ENCODE measurements at places on chromosomes 11 and 22. TPM values are rescaled to one million over a fixed set of nuclear protein-coding genes. Genes with fewer than 3 reads are reported as not detected.
A peak's percentile ranks its signal among the peaks of the same experiment; 100 is the strongest.

- H3K4me1 ChIP-seq = peaks cover 29% of the 10 kb centered on the region
- H3K36me3 ChIP-seq = no peaks in the 10 kb centered on the region
- no peak for DNase-seq
- peak overlapping the region; percentile 17 for H3K4me3 ChIP-seq
- H3K27me3 ChIP-seq = no peaks in the 10 kb centered on the region
Measured at GRCh38 chr11:125373426-125374391, 122.4 kb downstream of the FEZ1 start.

- DNase-seq = no peak
- no peaks in the 10 kb centered on the region for H3K4me1 ChIP-seq
- H3K27ac ChIP-seq = no peak overlapping the region
- no peak overlapping the region for H3K4me3 ChIP-seq
- no peaks in the 10 kb centered on the region for H3K27me3 ChIP-seq
Measured at GRCh38 chr22:36640106-36640672, 63.4 kb downstream of the CACNG2 start.

- DNase-seq = no peak
- H3K36me3 ChIP-seq = no peaks in the 10 kb centered on the region
- H3K27ac ChIP-seq = no peak overlapping the region
- no peaks in the 10 kb centered on the region for H3K27me3 ChIP-seq
Measured at GRCh38 chr11:2724653-2725367, 25.0 kb upstream of the KCNQ1OT1 start.

DNA sequence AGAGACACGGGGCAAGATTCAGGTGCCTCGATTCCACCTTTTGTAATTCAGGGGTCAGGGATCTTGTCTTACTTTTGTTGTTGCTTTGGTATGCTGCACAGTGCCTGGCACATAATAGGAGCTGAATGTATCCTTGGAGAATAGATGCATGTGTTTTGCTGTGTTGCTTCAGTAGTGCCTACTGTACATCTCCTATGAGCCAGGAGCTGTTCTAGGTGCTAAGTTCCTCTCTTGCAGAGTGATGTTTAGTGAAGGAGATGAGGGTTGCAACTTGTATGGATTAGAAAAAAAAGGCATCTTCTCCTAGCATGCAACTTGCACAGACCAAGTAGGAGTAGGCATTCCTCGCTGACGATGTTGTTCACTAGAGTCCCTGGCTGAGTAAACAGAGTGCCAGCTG lies 555.4 kb downstream of the NTM start:
- H3K27me3 ChIP-seq = no peaks in the 10 kb centered on the region
- no peaks in the 10 kb centered on the region for H3K36me3 ChIP-seq

The PGA5 gene
- not detected for total RNA-seq

DNA sequence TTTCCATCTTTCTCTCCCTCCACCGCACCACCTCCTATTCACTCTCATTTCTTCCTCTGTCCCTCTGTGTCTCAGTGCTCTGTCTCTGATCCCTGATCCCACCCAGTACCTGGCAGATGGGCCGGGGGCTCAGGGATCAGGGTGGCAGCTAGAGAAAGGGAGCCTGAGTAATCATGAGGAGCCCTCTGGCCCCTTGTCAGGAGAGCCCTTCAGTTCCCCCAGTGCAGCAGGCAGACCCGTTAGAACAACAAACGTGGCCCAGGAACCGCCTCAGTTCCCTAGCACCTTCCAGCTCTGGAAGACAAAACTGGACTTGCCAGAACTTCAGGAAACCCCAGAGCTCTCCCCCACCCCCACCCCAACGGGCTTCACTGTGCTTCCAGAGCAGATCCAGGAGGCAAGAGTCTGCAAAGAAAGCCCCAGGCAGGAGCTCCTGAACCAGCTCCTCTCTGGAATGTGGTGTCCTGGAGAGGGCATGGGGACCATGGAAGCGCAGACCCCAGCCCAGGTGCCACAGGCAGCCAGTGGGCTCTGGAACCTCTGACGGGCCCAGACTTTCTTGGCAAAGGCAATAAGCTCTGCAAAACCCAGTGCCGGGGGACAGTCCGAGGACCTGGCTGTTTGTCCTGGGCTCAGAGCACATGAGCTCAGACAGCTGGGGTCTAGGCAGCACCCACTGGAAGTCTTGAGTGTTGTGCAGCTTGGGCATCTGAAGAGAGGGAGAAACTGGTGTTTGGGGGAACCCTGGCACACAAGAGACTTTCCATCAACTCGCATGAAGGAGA lies 43.2 kb downstream of the LMO1 start:
- no peaks in the 10 kb centered on the region for H3K4me1 ChIP-seq
- no peak overlapping the region for H3K4me3 ChIP-seq
- no peak for DNase-seq
- H3K36me3 ChIP-seq = no peaks in the 10 kb centered on the region
- H3K27me3 ChIP-seq = no peaks in the 10 kb centered on the region

The SLC43A3 gene
- 92.3 TPM for total RNA-seq

The CCDC157 gene
- total RNA-seq = 2.9 TPM
